ENCODE measurements at places on chromosomes 4 and X.

DNA sequence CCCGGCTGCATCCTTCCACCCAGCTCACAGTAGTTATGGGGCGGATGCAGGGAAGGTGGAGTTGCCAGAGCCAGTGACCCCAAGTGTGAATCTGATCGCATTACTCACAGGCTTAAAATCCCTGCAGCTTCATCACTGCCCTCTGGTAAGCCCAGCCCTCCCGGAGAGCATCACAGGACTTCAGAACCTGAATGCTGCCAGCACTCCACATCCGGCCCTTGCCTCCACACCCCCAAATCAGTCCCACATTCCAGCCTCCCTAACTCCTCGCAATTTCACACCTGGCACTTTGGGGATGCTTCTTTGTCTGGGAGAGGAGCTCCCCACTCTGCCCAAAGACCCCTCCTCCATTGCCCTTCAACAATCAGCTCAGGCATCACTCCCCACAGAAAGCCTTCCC, 15.6 kb downstream of the RASL11B start:
- DNase-seq, result peak; percentile 56

- no peak for DNase-seq
Measured at GRCh38 chr4:153947124-153947523, 158.2 kb upstream of the SFRP2 start.

- no peak for DNase-seq
Measured at GRCh38 chr4:138749303-138749702, 266.3 kb upstream of the NOCT start.

GRCh38 chr4:163673848-163674697, 179.6 kb downstream of the TMA16 start:
- no peak for DNase-seq

DNA sequence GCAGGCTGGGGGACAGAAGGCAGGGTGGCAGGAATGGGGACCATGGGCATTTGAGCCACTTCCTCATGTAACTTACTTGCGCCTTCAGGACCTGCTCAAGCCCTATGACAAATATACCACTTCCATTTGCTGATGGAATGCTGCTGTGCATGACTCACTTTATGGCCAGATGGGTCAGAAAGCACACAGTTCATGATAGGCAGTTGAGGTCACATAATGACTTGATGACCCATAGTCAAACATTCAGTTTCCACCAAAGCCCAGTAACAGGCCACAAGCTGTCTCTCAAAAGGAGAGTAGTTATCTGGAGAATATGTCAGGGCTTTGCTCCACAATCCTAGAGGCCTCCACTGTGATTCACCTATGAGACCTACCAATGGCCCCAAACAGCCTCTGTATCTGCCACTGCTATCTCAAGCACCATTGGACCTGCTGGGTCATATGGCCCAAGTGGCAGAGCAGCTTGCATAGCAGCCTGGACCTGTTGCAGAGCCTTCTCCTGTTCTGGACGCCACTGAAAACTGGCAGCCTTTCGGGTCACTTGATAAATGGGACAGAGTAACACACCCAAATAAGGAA, 5.3 kb upstream of the PAPSS1 start:
- peak; percentile 68 for DNase-seq

DNA sequence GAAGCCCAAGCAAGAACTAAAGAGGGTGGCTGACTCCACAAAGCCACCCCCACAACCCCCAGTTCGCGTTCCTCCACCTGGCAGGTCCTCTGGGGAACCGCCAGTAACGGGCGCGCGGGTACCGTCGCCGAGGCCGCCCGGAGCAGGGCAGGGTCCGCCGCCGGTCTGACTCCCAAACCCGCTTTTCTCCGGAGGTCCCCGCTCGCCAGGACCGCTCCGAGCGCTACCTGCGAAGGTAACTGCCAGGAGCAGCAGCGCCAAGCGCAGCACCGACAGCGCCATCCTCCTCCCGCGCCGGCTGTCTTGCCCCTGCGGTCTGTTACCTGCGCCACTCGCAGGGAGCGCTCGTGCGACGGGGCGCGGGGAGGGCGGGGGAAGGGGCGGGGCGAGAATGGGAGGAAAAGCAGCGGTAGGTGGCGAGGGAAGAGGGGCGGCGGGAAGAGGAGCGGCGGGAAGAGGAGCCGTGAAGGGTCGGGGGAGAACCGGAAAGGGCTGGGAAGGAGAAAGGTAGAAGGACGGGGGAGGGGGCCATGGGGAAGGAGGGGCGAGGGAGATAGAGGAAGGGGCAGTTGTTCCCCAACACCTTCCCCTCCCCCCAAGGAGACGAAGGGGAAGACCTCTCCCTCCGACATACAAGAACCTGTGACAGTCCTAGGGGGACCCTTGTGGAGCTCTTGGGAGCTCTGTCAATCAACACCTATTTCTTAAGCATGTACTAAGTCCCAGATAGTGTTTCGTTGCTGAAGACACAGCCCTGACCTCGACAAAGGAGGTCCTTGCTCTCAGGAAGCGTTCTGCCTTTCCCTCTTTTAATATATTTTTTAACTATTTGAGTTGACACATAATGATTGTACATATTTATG, at the start of gene SPINK2:
Gene SPINK2 (minus strand): TSS at position 321 of the 863 bp plus-strand sequence. CDS start 39 bp downstream, at position 282.
- peak; percentile 93 for DNase-seq

GRCh38 chr4:4871573-4872313, 12.3 kb downstream of the MSX1 start:
- peak; percentile 53 for DNase-seq

GRCh38 chr4:107011312-107011711, 24.8 kb downstream of the DKK2 start:
- no peak for DNase-seq

GRCh38 chr4:751676-752075, 46.0 kb downstream of the PCGF3 start:
- no peak for DNase-seq

DNA sequence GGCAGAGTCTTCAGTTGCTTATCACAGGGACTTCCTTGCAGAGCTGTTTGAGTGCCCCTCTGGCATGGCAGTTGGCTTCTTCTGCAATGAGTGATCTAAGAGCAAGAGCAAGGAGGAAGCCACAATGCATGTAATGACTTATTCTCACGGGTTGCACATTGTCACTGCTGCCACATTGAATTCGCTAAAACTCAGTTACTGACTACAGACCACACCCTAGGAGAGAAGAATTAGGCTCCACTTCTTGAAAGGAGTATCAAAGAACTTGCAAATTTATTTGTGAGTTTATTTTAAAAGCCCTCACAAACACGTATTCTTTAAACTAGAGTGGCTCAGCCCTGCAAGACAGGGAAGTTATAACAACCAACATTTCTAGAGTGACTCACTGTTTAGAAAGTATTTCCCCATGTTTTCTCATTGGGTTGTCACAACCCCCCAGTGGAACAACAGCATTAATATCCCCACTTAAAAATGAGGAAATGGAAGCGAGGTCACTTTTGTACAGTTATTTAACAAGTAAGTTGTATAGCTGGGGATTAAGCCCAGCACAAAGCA, 32.4 kb upstream of the RBPJ start:
- no peak for DNase-seq

DNA sequence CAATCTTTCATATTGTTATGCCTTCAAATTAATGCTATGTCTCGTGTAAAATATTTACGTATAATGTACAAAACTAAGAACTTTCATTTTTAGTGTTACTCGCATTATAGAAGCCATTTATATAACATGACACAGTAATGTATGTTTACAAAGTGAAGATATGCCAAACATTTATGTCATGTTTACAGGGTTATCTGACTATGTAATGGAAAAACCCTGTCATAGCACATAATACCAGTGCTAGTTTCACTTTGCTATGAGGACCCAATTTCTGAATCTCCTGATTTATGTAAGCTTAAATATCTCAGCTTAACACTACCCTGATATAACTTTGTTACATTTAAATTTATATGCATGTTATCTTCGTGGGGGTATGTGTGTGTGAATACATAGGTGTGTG, 233.1 kb downstream of the FAT4 start:
- no peak for DNase-seq

DNA sequence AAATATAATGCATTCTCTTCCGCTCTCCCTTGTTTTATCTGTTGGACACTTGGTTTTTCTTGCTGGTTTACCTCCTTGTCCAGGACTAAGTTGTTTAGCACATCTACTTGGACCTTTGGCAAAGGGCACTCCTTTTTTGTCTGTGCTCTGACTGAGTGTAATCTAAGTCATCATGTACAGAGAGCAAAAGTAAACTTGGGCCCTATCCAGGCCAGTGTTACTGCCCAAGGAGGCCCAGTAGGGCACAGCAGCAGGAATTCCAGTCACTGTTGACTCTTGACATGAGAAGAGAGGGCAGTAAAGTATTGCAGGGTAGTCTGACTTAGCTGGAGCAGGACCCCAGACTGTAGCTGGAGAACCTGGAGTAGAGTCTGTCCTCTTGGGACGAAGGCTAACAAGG, 445.5 kb downstream of the ZIC3 start:
- no peak for DNase-seq

GRCh38 chrX:129659861-129660260, 5.1 kb upstream of the APLN start:
- no peak for DNase-seq

- no peak for DNase-seq
Measured at GRCh38 chr4:174010547-174010946, 272.9 kb downstream of the FBXO8 start.

GRCh38 chr4:179325181-179325580, 1882.9 kb upstream of the AGA start:
- DNase-seq, result no peak

DNA sequence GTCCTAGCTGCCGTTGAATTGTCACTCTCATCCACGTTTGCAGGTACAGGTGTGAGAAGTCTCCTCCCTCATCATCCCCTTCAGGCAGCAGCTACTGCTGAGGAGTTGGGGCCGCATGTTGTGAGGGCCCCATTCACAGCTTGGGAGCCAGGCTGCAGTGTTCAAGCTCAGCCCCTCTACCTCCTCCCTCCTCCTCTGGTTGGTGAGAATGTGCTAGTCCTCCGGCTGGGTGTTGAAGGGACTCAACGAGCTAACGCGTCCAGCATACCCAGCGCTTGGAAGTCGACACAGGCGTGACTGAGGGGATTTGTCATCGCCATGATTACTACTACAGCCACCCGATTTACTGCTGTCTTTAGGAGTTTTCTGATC, 82.0 kb upstream of the PSAPL1 start:
- DNase-seq, result no peak

Measured in islet precursor cell (in vitro differentiated cells).